ENCODE measurements at places on chromosomes 6 and 20. TPM values are rescaled to one million over a fixed set of nuclear protein-coding genes. Genes with fewer than 3 reads are reported as not detected.

SLC17A1 gene
- not detected for total RNA-seq

PTCRA gene
- total RNA-seq, result 0.55 TPM

SLPI gene
- total RNA-seq, result 301 TPM

TSPO2 gene
- total RNA-seq, result not detected

NT5E gene
- 22.8 TPM for total RNA-seq

EYA4 gene
- total RNA-seq, result 4.1 TPM

DNA sequence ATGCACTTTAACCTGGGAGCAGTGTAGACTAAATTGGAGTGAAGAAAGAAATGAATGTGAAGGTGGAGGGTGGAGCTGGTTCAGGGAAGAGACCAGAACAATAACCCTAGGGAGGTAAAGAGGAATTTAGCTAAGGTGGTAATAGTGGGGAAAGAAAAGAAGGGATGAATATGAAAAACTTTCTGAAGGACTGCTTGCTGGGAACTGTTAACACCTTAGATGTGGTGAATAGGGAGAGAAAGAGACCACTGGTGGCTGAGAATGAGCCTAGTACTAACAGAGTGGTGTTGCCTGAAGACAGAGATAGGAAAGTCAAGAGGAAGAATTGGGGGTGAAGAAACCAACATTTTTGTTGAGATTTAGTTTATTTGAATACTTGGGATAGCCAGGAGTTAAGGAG is 78.4 kb upstream of the HS3ST5 start:
- DNase-seq, result no peak

DNA sequence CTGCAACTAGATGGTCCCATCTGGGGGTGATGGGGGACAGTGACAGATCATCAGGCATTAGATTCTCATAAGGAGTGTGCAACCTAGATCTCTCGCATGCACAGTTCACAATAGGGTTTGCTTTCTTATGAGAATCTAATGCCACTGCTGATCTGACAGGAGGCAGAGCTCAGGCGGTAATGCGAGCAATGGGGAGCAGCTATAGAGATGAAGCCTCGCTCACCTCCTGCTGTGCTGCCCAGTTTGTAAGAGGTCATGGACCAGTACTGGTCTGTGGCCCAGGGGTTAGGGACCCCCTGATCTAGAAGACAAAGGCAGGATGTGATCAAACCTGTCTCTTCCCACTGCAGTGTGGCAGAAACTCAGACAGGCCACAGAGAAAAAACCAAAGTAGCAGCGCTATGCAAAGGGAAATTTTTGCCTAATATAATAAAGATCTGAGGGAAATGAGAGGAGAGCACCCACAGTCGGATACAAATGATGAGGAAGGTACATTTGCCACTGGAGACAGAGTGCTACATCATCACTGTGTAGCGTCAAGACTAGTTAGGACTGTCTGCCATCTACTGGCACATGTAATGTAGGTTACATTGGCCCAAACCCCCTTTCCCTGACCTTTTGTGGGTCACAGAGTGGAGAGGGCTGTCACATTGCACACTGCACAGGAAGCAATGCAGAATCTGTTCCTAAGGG is 4.1 kb upstream of the LY86 start:
- DNase-seq, result no peak

DNA sequence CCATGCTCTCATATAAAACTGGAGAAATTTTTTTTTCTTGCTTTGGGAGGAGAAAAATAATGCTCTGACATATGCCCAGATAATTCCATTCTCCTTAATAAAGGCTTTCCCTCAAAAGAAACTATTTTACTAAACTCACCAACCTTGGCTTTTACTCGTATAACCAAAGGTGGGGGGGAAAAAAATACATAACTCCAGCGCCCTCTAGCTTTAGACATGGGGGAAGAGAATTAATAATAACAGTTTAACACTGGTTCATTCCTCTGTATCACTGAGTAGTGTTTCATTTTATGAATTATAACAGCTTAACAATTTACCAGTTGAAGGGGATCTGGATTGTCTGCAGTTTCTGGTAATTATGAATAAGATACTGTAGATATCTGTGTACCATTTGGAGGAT is 1226.1 kb downstream of the GRIK2 start:
- DNase-seq, result no peak

DNA sequence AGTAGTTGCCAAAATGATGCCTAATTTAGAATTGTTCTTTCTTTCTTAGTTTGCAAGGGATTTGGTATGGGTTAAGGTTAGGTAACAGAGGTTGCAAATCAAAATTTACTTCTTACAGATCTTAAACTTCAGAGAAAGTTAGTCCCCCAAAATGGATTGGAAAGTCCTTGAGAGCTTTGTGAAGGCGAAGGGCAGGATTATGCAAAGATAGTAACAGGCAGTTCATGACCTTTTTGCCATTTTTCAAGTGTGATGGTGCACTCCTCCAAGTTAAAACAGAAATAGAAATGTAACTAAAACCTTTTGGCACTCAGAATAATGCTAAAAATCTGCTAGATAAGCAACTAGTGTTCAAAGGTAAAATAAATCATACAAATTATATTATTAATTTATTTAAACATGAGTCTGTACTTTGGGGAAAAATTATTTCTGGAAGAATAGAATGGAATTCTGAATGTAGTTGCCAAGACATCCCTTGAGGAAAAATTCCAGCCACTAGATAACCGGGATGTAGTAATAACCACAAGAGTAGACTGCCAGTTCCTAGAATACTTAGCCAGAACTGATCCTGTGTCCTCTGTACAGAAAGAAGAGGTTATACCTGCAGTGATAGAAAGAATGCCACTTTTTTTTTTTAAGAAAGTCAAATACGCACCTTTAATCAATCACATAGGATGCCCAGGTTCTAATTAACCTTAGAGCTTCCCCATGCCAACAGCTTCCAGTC is 31.8 kb upstream of the DAAM2 start:
- no peak for DNase-seq

DNA sequence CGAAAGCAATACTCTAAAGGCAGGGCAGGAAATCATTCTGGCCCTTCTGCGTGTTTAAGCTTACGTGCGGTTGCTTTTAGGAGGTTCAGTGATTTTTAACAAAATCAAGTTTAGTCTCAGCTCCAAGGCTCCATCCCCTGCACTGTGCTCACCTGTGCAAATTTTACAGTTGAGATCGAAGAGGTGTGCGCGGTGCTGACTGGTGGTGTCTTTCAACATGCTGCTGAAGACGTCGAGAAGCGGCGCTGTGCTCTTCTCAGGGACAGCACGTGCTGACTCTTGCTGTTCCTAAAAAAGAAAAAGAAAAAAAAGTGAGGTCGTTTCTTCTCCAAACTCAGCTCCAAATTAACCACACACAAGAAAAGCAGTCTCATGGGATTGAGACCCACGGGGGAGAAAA is 32.0 kb downstream of the DIDO1 start:
- no peak for DNase-seq

DNA sequence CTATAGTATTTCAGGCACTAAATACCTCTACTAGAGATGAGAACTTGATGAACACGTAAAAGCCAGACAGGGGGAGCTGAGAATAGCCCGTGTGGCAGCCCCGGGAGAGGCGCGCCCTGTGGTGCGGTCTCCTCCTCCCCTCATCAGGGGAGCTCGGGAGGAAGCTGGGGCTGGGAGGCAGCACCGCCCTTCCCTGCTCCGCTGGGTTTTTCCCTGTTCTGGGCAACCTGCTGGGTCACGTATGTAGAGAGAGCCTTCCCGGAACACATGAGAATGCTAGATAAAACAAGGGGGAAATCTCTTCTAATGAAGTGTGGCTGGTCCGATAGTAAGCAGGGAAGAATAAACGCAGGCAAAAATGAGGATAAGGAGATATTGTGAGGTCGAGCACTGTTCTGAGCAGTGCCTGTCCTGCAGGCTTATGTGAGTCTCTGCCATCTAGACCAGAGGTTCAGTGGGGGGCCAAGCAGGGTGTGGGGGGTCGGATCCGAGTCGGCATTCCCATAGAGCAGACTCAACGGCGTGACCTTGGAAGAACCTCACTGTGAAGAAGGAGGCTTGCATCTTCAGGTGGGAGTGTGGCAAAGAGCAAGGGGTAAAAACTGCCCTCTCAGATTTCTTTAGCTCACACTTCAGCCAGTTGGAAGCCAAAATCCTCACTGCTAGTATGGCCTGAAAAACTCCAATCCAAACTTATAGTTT is 13.4 kb upstream of the RPS6KA2 start:
- no peak for DNase-seq

- no peak for DNase-seq
Observed at GRCh38 chr6:120103618-120104017, 754.1 kb upstream of the MAN1A1 start.

- DNase-seq, result no peak
Observed at GRCh38 chr20:24317224-24317623, 152.2 kb upstream of the SYNDIG1 start.

DNA sequence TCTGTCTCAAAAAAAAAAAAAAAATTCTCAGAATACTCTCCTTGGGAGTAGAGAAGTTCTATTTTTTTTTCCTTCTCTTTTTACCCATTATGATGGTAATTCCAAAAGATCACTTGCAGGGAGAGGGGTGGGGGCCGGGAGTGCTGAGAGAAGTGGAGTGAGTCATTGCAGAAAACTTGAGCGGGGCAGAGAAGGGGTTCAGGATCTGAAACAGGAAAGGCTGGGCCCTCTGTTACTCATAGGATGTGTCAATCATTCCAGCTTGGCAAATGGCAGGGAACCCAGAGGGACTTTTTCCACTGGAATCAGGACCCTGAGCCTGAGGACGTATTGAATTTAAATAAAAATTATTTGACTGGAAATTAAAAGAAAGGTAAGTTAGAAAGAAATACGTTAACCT is 111.4 kb upstream of the ARMC2 start:
- DNase-seq, result no peak

- DNase-seq, result no peak
Observed at GRCh38 chr6:158544428-158544827, 15.5 kb upstream of the TMEM181 start.

DNA sequence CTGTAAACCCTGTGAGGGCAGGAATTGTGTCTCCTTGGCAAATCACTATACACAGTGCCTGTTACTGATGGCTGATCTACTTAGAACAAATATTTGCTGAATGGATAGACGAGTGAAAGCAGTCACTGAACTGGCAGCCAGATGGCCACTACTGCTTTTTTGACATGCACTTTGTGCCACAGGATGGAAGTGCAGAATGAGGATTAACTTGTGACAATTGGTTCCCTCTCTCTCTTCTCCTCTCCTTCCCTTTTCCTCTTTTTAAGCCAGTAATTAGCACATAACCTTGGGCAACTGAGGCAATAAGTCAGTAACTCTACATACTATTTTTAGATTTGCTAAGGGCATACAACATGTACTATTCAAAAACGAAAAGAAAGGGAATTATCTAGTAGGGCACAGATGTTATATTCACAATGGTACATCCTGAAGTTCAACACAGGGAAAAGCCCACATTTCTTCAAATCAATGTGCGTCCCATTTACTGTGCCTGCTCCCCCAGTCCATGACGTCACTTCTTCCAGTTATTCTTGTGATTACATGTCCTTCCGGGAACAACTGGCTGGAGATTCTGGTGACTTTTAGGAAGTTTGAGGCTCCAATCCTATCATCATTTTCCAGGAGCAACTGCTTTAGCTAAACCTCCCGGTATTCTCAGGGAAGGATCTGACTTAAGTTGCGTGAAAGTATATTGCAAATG is 17.0 kb upstream of the RPS6KA2 start:
- DNase-seq, result no peak

GRCh38 chr6:142926494-142927270 is 18.3 kb downstream of the HIVEP2 start:
- DNase-seq, result peak; percentile 82

DNA sequence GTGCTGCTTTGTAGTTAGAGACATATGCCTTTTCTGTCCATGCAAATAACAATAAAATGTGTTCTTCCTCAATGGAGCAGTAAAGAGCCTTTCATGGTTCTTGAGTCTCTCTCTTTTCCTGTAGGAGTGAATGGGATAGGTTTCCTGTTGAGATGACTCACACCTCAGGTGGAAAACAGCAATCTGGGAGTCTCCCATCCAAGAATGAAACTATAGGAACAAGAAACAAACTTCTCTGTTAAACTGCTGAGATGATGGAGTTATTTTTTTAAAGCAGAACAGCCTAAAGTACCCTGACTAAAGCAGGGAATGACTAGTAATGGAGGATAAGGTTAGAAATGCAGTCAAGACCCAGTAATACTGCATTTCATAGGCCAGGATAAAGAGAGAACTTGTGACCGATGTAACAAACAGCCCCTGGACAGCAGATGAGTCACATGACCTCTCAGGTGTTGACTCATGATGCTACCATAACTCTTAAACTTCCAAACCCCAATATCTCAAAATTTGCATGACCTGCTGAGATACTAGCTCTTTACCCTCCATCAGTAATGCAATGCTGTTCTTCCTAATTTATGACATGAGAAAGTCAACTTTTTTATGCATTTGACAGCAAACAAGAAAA is 548.9 kb downstream of the CBLN4 start:
- no peak for DNase-seq

GRCh38 chr6:140988780-140989179 is 1143.9 kb upstream of the GJE1 start:
- DNase-seq, result no peak

DNA sequence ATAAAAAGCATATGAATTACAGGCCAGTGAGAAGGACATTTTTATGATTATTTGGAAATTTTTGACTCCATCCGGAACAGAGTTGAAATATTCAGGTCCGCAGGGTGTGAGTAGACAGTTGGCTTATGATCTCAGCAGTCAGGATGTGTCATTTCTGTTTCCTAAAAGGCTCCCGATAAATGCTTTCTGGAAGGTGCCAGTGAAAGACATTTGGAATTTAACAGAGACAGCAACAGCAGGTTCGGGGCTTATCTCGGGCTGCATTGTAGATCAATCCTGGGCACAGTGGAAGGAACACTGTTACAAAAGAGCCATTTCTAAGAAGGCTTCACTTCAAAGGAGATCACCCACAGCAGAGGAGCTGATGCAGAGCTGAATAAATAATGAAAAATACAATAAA is 934.4 kb downstream of the KIF16B start:
- DNase-seq, result no peak

- DNase-seq, result no peak
Observed at GRCh38 chr6:79042799-79043126, 35.3 kb downstream of the PHIP start.

DNA sequence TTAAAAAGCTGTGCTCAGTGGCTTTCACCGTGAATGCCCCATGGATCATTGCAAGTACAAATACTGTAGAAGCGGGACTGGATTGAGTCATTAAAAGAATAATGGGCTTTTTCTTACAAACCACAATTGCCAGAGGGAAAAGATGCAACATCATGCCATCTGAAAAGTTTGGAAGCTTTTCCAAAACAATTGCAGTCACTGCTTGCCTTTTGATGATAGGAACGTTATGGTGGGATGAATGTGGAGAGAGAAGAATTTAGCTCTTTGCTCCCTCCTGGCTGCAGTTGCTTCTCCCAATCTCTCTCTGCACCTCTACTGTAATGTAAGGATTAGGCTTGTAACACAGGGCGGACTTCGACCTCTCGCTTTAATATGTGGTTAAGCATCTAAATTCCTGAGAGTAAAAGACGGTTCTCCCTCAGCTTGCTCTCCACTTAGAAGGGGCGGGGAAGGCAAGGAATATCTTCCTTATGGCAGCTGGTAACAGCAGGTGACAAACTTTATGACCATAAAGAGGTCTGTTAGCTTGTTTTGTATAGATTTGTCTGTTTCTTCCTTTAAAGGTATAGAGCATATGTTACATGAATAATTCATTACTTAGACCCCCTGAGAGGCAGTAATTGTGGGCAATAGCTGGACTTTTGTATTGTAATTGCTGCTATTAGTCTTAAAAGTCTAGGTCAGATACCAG is 376.1 kb downstream of the UTRN start:
- DNase-seq, result no peak

Measured in ureter (tissue), 1 donor.